ENCODE measurements at places on chromosomes 3 and 15.
A peak's percentile ranks its signal among the peaks of the same experiment; 100 is the strongest.

DNA sequence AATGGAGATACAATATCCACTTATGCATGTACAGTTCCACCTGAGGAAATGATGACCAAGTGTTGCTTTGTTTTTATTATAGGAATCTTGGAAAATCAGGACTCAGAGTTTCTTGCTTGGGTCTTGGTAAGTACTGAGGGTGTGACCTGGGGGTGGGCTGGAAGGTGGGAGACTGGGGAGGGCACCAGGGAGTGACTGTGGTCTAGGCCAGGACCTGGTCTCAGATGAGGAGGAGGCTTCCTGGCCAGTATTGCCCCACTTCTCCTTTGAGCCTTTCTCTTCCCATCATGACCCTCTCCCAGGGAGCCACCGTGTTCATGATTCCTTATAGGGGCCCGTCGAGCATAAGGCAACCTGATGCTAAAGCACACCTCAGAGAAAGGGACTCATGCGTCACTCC, 133.4 kb downstream of the SSR3 start:
- no peak for DNase-seq

- no peak for DNase-seq
These were observed 788 bp upstream of the DLG1 start for GRCh38 chr3:197298945-197299854.

DNA sequence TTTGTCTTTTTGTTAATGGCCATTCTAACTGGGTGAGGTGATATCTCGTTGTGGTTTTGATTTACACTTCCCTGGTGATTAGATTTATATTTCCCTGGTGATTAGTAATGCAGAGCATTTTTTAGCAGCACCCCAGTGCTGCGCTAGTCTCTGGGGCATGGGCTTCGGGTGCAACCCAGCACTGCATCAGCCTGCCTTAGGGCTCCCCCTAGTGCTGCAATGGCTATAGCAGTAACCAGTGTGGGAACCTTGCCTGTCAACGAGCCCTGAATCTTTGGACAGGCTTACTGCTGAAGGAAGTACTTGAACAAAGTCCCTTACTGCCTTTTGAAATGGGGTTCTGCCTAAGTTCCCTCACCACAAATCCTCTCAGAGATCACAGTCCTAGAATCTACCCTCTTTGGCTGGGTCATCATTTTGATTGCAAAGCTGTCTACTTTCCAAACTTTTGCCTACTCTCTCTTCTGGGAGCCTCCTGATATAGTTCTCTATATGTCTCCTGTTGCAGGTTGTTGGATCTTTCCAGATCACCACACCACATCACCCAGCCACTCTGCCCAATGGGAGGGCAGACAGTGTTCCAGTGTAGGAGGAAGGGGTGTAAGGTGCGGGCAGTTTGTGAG, 79.2 kb upstream of the CCNL1 start:
- no peak for DNase-seq

DNA sequence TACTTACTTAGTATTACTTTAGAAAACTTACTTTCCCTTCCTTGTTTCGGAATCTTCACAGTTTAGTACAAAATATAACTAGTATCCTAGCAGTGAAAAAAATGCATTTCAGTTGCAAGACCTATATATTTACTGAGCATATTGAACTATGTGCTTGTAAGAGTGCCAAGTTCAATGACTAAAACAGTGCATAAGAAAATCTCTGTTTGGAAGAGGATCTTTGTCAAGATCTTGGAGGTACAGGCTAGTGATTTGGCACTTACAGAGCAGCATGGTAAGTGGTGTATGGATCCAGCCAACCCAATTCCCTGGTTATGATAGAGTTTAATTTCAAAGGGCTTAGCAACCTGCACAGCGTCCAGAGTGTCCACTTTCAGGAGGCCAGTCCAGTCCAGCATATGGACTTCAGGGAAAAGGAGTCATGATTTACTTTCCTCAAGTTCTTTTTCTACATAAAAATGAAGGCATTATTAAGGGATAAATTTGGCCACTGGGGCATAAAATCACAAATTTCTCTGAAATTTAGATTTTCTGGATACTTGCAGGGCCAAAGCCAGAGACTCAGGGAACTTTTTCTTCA, 625.8 kb upstream of the BCHE start:
- no peak for DNase-seq

- no peak for DNase-seq
These were observed 88.6 kb downstream of the SEC22A start for GRCh38 chr3:123290107-123290930.

- peak; percentile 90 for DNase-seq
These were observed 24.6 kb downstream of the RUBCN start for GRCh38 chr3:197711973-197712707.
